ENCODE measurements at places on chromosomes 2 and 18. TPM values are rescaled to one million over a fixed set of nuclear protein-coding genes. Genes with fewer than 3 reads are reported as not detected.

DNA sequence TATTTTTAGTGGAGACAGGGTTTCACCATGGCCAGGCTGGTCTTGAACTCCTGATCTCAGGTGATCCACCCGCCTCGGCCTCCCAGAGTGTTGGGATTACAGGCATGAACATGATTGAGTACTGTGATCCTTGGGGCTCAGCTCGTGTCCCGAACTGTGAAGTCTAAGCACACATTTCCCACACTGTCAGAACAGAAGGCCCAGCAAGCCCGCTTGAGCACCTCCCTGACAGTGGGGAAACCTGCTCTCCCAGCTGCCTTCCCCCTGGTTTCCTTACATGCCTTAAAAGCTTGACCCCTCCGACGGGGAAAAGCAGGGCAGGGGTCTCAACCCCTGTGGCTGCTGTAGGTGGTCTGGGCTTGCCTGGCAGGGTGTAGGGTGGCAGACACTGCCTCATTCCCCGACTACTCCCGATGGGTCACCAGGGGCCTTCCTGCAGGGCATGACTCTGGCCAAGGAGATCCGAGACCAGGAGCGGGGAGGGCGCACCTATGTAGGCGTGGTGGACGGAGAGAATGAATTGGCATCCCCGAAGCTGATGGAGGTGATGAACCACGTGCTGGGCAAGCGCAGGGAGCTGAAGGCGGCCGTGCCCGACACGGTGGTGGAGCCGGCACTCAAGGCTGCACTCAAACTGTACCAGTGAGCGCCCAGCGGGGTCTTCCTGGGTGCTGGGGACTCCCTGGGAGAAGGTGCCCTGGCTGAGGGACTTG, 10.1 kb downstream of the VIL1 start:
- DNase-seq, result peak; percentile 4

- DNase-seq, result no peak
Measured at GRCh38 chr18:21295101-21295500, 53.1 kb downstream of the GREB1L start.

DNA sequence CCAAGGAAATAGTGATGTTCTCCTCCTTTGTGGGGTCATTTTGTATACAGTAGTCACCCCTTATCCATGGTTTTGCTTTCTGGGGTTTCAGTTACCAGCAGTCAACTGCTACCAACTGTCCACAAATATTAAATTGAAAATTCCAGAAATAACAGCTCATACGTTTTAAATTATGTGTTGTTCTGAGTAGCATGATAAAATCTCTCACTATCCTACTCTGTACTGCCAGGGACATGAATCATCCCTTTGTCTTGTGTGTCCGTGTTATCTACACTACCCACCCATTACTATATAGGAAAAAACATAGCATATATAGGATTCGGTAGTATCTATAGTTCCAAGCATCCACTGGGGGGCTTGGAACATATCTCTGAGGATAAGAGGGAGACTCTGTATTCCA, 120.9 kb upstream of the DCC start:
- DNase-seq, result no peak

Gene SRD5A2
- not detected for total RNA-seq

Gene PLA2R1
- not detected for total RNA-seq

Gene PCARE
- total RNA-seq, result not detected

All from activated naive CD8-positive, alpha-beta T cell treated with anti-CD3 and anti-CD28 coated beads, Interleukin-2, amount 10 ng/mL, durations not matched to agents 7 days and 5 days (primary cell).